K562 (cell line): ENCODE measurements at places on chromosomes 7 and 10.

DNA sequence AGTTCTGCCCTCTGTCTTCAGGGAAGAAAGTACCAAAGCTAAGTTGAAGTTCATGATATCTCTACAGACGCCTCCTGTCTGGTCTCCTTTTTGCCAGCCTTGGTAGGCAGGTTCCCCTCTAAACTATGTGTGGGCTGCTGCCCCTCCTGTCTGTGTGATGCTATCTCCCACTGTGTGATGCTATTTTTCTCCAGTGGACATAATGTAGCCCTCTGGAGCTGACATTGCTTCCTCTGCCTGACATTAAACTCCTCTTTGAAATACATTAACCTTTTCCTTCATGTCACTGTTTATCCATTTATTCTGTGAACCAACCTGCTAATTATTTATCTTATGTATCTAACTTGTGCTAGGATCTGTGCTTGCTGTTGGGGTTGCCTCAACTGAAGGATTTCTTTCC is at the start of gene PRSS58:
Gene PRSS58, minus strand, starts transcription at position 101 of the 400 bp plus-strand sequence. CDS start 351 bp downstream, outside the sequence.
- DNase-seq, result no peak

GRCh38 chr10:43479275-43479674 is 42.4 kb downstream of the ZNF487 start:
- no peak for DNase-seq

DNA sequence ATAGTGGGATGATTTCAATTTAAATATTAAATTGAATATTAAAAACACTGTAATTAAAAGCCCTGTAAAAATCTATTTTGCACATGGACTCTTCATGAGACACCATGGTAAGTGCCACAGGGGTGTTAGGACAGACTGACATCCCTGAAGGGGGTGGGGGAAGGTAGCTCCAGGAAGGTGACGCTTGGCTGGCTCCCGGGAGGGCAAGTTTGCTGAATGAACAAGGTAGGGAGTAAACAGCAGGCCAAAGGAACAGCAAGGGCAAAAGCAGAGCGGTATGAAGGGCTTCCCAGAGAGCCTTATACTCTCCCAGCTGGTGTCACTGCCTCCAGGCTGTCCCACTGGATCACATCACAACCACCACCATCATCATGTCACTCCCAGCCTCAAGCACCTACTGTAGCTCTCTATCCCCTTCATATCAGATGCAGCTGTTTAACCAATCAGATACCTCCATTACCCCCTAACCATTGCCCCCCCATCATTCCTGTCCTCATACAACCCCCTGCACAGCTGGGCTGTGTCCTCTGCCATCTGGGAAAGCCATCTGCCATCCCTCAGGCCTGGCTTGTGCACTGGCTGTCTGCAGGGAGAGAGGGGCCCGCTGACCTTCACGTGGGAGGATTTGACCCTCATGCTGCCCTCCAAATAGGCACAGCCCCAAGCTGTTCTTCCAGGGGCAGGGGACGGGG is 19.5 kb downstream of the HSPA12A start:
- DNase-seq, result no peak

DNA sequence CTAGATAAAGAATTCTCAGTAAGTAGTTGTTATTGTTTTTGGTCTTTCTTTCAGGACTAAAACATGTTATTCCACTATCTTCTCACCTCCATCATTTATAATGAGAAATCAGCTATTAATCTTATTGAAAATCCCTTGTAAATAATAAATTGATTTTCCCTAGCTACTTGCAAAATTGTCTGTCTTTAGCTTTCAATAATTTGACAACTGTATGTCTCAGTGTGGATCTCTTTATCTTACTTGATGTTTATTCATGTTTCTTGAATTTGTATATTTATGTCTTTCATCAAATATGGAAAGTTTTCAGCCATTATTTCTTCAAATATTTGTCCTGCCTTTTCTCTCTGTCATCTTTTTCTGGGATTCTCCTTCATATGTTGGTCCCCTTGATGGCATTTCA is 117.1 kb upstream of the ANTXRL start:
- DNase-seq, result no peak

GRCh38 chr7:131103997-131104396 is 223.7 kb upstream of the MKLN1 start:
- DNase-seq, result no peak

DNA sequence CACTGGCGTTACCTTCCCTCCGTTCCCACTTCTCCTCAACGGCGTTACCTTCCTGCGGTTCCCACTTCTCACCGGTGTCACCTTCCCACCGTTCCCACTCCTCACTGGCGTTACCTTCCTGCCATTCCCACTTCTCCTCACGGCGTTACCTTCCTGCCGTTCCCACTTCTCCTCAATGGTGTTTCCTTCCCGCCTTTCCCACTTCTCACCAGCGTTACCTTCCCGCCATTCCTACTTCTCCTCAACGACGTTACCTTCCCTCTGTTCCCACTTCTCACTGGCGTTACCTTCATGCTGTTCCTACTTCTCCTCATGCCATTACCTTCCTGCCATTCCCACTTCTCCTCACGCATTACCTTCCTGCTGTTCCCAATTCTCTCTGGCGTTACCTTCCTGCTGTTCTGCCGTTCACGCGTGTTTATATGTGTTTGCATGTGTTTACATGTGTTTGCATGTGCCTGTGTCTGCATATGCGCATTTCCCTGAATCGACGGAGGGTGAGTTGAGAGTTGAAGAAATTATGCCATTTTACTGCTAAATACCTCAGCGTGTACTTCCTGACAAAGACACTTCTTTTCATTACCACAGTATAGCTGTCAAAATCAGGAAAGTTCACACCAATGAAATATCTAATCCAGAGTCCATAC is 23.2 kb upstream of the CFAP46 start:
- DNase-seq, result no peak

DNA sequence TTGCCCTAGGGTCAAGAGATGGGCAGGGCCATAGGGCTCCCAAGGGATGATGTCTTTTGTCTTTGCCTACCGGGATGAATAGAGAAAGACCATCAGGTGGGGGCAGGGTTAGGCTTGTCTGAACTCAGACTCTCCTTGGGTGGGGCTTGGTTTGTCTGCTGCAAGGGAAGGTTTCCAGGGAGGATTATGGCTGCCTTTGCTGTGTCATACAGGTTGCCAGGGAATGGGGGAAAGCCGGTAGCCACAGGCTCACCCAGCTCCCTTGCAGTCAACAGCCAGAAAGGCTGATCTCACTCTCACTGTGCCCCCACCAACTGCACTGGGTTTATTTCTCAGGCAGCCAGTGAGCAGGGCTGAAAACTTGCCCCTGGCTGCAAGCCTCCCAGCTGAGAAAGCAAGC is 253.2 kb downstream of the POLR1F start:
- no peak for DNase-seq

- DNase-seq, result no peak
These were observed 52.2 kb downstream of the FIGNL1 start for GRCh38 chr7:50397971-50398324.

GRCh38 chr10:44925811-44926750 is 14.9 kb downstream of the TMEM72 start:
- no peak for DNase-seq

DNA sequence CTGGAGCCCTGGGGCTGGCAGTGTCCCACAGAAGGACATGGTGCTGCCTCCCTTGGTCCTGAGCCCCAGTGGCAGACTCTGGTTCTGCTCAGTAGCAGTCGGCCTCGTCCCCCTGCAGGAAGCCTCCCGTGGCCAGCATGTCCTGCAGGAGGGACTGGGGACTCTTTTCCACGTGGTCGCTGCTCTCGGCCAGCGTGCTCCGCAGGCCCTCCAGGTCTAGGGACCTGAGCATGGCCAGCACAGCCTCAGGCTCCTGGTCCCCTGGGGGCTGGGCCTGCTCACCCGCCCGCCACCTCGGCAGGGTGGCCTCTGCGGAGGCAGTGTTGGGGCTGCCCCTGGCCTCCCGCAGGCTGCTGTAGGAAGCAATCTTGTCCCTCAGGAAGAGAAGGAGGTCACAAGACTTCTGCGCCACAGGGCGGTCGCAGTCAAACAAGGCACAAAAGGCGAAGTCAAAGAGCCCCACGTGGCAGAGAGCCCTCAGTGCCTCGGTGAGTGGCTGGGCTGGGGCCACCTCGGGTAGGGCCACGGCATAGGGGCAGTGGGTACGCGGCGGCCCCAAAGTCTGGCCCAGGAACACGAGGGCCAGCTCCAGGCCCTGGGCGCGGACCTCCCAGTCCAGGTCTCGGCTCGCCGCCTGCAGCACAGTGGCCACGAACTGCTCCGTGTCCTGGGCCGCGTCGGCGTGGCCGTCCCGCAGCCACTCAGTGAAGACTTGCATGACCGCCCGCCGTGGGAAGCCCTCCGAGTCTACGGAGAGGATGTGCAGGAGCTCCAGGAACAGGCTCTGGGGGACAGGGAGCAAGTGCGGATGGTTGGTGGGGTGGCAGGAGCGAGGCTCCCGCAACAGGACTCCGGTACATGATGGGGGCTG is 17.1 kb downstream of the BRAT1 start:
- no peak for DNase-seq
